ENCODE measurements at places on chromosomes 6 and 20.

DNA sequence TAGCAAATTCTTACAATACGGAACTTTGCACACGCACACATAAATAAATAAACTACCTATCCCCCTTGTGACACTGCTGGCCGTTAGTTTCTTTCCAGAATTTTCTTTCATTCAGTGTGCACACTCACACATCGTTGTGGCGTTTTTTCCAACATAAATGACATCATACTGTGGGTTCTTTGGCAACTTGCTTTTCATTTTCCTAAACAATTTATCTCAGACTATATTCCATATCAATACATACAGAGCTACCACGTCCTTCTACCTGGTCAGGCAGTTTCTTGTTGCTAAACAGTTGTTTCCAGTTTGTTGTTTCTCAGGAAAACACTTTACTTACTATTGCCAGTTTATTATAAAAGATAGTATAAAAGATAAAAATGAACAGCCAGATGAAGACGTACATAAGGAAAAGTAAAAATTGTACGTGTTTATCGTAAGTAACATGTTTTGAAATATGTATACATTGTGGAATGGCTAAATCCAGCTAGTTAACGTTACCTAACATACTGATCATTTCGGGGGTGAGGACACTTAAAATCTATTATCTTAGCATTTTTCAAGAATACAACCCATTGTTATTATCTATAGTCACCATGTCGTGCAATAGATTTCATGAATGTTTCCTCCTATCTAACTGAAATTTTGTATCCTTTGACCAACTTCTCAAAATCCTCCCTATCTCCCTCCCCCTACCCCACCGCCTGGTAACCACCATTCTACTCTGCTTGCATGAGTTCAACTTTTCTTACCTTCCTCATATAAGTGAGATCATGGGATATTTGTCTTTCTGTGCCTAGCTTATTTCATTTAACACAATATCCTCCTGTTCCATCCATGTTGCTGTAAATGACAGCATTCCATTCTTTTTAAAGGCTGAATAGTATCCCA is 1.2 kb upstream of the TP53RK start:
- DNase-seq, result no peak

DNA sequence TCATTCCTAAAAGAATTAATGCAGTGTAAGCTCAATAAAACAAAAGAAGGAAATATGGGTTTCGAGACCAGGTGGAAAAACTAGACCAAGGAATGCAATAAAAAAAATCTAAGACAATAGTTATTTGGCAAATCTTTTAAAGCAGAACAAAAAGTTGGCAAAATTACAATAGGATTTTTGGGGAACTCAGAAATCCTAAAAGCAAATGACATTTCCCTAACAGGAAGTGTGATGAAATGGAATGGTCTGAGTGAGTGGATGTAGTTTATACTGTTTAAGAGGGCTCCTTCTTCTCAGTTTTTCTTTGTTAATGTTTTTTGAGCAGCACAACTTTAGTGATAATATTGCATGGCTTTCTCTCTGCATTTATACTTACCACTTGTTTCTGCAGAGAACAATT is 190.0 kb downstream of the PLCB4 start:
- no peak for DNase-seq

GRCh38 chr6:15421945-15422733 is 176.3 kb downstream of the JARID2 start:
- DNase-seq, result no peak

GRCh38 chr6:147108259-147108910 is 95.8 kb upstream of the STXBP5 start:
- DNase-seq, result no peak

- DNase-seq, result peak; percentile 39
These were observed 65.8 kb downstream of the PHACTR2 start for GRCh38 chr6:143743301-143744166.

DNA sequence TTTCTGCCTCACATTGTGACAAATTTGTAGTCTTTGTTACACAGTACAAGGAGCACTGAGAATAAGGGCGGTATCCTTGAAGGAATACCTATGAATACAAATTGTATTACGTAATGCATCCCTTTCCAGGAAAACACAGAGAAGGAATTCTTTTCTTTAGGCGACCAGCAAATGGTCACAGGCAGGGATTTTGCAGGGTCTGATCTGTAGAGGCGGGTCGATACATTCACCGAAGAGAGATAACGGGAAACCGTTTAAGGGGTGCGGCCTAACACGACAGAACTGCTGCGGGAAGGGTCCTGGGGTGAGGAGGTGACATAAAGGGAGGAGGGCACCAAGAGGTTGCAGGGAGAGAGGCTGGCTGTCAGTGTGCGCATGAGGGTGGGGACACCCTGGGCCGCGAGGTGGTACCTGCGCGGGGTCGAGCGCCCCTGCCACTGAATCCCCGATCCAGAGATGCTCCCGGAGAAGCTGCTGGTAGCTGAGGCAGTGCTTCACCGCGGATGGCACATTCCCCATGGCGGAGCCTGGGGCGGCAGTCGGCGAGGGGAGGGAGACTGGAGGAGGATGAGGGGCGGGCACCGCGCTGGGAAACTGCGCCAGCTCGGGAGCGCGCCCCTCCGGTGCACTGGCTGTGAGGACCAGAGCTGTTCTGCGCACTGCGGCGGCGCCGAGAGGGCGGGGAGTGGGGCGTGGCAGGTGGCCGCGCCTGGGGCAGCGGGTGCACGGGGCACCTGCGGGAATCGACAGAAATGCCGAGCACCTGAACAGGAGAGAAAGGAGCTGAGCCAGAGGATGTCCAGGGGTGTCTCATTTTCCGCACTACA is at the start of gene HMGCLL1:
HMGCLL1 (minus strand) TSS at position 656 of the 827 bp plus-strand sequence; CDS start at position 519, 137 bp downstream.
- peak; percentile 41 for DNase-seq

DNA sequence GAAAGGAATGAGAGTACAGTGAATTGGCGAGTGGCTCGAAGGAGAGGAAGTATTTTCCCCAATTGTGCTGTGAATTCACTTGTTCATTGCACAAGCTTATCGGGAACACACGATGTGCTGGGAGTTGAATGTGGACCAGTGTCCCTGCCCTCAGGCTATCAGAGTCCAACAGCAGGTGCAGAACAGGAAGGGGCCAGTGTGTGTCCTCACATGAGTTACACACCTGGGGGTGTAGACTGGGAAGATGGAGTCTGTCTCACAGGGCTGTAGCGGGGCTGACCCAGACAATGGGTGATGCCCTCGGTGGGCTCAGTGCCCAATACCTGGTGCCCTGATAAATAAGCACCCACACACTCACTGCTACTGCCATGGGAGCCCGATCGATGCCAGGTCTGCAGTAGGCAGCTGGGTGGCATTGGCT is 14.4 kb downstream of the DUSP22 start:
- DNase-seq, result no peak

GRCh38 chr6:111061508-111061907 is 25.8 kb upstream of the SLC16A10 start:
- DNase-seq, result peak; percentile 23

DNA sequence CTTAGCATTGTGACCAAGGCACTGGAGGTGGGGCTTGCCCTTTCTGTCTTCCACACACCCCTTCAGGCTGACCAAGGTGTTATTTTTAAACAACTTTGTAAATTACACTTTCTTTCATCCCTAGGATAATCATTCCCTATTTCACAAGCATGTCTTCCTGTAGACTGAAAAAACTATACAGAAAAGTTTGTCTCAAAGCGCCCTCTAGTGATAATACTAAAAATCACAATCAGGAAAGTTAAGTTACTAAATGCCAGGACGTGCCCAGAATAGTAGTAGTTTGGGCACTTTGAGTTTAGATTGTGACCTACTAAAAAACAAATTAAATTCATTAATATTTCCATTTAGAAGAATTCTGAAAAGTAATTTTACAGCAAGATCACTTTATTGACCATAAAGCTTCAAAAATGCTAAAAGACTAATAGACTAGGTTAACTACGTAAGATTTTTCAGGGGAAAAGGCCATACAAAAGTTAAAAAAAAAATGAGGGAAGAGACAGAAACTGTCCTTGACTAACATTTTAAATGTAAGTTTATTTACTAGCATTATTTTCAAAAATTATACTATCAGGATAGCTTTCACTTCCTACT is 123.3 kb upstream of the DUSP22 start:
- DNase-seq, result peak; percentile 64

- DNase-seq, result peak; percentile 23
These were observed 6.4 kb downstream of the CD2AP start for GRCh38 chr6:47483853-47484546.

DNA sequence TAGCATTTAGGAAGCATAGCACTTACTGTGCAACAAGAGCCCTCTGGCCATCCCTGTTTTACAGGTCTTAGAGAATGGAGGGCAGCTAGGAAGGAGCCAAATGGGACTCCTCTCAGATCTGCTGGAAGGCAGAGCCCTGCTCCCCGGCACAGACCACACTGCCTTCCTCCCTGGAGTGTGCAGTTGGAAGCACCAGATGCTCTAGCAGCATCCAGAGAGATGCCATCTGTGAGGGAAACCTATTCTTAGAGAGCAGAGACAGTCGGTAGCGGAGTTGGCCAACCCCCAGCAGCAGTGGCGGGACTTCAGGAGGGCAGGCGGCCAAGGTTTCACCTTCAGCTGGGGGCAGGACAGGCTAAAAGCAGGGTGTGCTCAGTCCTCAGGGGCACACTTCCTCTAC is 16.7 kb upstream of the E2F1 start:
- no peak for DNase-seq

DNA sequence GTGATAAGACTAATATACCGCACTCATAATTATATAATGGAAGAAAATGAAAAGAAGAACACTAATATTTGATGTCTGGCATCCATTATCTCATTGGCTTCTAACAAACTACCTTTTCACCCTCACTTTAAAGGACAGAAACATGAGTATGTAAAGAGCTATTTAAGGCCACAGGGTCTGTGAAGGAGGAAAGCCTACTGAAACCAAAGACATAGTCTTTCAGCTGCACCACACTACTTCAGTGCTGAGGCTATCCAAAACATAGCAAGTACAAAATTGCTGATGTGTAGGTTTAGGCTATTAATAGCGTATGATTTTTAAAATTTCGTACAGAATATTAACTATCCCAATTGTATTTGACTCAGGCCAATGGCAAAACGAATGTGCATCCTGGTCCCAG is 38.2 kb upstream of the SLC2A12 start:
- DNase-seq, result no peak

DNA sequence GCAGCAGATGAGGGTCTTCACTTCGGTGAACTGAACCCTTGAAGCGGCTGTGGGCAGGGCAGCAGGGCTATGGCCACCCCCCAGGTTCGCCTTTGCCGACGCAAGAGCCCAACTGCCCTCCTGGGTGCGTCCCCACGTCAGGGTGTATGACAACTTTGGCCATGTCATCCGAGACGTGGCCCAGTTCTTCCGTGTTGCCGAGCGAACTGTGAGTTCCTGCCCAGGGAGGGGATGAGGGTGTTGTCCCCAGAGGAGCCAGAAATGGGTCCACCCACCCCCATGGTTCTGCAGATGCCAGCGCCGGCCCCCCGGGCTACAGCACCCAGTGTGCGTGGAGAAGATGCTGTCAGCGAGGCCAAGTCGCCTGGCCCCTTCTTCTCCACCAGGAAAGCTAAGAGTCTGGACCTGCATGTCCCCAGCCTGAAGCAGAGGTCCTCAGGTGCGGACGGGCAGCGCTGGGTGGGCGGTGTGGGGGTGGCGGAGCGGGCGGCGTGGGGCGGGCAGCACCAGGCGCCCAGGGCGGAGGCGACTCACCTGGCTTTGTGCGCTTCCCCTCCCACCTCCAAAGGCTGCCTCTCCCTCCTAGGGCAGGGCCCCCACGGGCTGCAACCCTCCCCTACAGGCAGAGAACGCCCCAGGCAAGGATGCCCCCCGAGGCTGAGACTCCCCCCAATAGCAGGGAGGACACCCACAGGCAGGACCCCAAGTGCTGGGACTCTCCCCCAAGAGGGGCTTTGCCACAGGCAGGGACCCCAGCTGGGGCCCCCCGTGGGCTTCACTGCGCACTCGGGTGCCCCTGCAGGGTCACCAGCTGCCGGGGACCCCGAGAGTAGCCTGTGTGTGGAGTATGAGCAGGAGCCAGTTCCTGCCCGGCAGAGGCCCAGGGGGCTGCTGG is 6.2 kb upstream of the TNFRSF6B start:
- no peak for DNase-seq

DNA sequence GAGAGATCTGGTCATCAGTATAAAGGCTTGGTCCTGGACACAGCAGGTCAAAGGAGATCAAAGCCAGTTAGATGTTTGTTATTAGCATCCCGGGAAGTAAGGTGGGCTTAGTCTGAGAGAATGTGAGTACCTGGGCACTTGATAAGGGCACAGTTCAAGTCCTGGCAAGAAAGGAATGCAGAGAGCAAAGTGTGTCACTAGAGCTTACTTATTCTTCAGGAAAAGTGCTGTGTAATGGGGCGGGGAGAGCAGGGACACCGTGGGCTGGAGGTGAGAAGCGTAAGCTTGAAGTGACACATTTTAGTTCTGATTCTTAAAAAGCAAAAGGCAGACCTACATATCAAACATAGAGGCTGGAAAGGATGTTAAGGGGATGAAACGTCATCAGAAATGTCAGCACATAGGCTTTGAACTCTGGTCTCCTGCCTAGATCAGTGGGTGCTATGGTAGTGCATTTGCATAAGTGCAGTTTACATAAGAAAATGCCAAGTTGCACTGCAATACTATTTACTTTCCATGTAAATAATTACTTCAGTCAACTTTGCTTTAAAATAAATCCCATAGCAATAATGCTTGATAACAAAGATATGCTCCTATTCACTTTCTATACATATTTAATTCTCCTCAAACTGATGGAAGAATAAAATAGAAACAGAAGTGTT is 2.6 kb downstream of the SAMD5 start:
- DNase-seq, result no peak

GRCh38 chr20:38828514-38829295 is 23.2 kb downstream of the PPP1R16B start:
- no peak for DNase-seq

GRCh38 chr6:95572098-95572497 is 5.2 kb upstream of the MANEA start:
- no peak for DNase-seq

DNA sequence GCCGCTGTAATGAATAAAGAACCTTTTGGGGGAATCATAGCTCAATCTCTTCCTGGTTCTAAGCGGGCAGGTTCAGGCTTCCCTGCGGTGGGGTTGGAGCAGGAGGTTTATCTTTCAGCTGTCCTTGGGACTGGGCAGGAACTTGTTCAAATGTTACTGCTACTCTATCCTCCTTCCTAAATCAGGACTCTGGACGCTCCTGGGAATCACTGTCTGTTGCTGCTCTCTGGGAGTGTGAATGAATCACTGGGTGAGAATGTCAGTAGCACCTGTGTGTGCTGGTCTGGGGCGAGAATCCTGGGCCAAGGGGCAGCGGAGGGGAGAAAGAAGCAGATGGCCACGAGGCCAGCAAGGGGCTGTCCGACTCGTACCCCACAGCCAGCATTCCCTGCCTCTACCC is 65.4 kb upstream of the ZNFX1 start:
- no peak for DNase-seq

- DNase-seq, result no peak
These were observed 133.2 kb upstream of the PTPN1 start for GRCh38 chr20:50376888-50377459.

- no peak for DNase-seq
These were observed 319.8 kb downstream of the FRK start for GRCh38 chr6:115740907-115741306.
